T-helper 1 cell (primary cell): ENCODE measurements at places on chromosomes 4 and X.

GRCh38 chrX:31858915-31859314 lies 787.1 kb upstream of the FTHL17 start:
- DNase-seq = no peak

GRCh38 chrX:29531336-29531735 lies 684.0 kb upstream of the MAGEB2 start:
- DNase-seq = no peak

DNA sequence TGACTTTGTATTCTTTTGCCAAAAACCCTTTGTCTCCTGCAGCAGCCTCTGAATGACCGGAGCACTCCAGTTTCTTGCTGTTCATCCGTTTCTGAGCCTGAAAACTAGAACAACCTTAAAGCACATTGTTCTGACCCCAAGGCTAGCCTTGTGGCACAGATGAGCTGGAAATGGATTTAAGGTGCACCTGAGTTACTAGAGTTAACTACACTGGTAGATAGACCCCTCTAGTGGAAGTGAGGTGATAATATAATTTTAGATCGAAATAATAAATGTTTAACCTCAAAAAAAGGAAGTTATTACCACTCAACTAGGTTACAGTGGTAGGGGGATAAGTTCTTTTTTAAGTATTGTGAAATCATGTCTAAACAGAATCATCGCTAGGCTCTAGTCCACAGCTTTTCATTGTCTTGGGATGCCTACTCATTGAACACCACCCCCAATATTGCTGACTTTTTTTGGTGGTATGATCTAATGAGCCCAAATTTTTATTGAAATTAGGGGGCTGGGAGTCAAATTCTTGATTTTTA lies 2.7 kb downstream of the PLS3 start:
- no peak for DNase-seq

- no peak for DNase-seq
Observed at GRCh38 chr4:19522966-19523365, 728.7 kb upstream of the SLIT2 start.

- DNase-seq = no peak
Observed at GRCh38 chr4:150160473-150160872, 82.2 kb downstream of the DCLK2 start.

DNA sequence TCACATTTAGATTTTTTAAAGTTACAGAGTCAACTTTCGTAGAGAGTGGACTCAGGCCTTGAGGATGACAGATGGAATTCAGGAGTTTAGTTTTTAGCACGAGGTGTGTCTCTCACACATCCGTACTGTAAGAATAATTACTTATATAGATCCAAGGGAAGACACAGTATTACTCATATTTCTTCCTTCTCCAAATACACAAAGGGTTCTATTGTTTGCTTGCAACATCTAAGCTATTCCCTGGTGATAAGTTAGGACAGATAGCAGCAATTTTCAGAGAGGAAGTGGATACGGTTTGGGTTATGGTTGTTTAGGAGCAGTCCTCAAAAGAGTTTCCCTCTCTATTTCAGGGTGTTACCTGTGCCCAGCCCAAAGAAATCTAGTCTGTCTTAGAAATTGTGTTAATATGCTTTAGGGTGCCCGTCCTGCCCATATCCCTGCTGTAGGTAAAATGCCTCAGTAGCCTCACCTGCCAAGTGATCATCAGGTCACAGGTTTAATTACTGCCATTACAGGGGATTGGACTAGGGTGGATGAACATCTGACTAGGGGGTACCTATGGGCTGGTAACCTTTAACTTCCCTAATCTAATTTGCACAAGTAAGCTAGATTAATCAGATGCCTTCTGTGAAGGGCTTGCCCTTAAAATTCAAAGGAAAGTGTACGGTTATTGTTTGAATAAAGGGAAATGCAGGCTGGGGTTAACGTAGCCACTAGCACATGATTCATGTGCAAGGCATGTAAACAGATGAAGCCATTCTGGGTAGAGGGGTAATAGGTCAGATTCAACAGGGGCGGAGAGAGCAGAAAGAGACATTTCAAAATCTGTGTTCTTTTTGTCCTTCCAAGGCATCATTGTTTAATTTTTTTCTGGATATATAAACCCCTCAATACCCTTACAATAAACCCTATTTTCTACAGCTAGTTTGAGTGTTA lies 8.7 kb upstream of the PPP3CA start:
- no peak for DNase-seq
